ENCODE measurements at places on chromosomes 2 and 18.

GRCh38 chr2:168584911-168585310 lies 128.8 kb downstream of the CERS6 start:
- DNase-seq: no peak

GRCh38 chr2:26607698-26608097 lies 33.5 kb downstream of the CIB4 start:
- DNase-seq: no peak

GRCh38 chr2:140274891-140275290 lies 1494.7 kb upstream of the NXPH2 start:
- no peak for DNase-seq

- DNase-seq: no peak
Observed at GRCh38 chr2:4765787-4766530, 926.2 kb upstream of the SOX11 start.

GRCh38 chr2:43262239-43262638 lies 35.8 kb upstream of the ZFP36L2 start:
- no peak for DNase-seq

DNA sequence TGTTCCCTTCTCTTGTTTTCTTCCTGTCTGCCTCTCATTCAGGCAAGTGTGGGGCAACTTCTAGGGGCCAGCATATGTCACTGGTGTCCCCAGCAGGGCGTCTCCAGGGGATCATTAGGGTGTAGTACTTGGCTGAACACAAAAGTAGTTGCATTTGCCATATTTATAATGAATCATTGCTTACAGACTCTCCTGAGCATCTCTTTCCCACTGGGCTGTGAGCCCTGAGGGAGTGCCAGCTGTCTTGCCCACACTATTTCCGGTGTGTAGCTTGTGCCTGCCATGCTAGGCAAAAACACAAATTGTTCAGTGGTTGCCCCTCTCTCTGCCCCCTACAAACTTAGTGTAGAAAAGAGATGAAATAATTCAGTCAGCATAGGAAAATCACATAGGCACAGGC lies 40.8 kb upstream of the SCLY start:
- DNase-seq: no peak

- DNase-seq: no peak
Observed at GRCh38 chr2:197033222-197033621, 106.7 kb upstream of the PGAP1 start.

GRCh38 chr2:235268535-235268934 lies 225.3 kb upstream of the AGAP1 start:
- no peak for DNase-seq

GRCh38 chr2:170514140-170514539 lies 201.0 kb upstream of the SP5 start:
- no peak for DNase-seq

- no peak for DNase-seq
Observed at GRCh38 chr2:240884745-240885144, 11.2 kb downstream of the MAB21L4 start.

DNA sequence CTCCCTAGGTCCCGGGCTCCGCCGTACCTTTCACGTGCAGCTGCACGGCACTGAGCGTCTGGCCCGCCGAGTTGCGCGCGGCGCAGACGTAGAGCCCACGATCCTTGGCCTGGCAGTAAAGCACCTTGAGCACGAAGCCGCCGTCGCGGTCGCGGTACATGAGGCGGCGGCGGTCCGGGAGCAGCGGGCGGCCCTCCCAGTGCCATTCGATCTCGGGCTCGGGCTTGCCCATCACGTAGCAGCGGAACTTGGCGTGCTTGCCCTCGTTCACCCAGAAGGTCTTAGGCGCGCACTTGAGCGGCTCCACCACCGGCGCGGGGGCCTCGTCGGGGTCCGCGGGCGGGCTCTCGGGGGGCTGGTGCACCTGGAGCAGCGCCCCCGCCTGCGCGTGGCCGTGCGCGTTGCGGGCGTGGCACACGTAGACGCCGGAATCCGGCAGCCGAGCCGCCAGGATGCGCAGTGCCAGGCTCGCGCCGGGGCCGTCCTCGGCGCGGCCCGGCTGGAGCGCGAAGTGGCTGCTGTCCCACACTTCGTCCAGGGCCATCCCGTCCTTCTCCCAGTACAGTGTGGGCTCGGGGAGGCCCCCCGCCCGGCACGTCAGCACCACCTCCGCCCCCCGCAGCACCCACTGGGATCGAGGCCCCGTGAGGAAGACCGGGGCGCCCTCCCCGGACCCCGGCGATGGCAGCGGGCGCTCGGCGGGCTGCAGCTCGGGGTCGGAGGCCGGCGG lies 980 bp downstream of the OBSL1 start:
- DNase-seq: no peak

- no peak for DNase-seq
Observed at GRCh38 chr2:170723446-170723958, 8.4 kb downstream of the SP5 start.

DNA sequence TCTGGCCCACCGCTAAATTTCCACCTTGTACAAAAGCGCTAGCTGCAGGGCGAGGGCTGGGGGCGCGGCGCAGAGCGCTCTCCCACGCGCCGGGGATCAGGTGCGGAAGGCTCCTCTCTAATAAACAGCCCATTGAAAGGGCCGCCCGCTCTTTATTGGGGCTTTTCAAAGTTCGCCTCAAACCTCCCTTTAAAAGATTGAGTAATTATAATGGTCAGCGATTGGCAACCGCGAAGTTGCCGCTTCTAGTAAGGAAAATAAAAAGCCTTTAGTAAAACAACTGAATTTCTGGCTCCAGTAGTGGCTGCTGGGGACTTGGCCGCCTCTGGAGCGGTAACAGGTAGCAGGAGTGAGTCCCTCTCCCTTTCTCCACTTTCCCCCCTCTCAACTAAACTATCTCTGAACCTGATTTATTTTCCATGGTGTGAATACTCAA lies 755 bp downstream of the NEUROD1 start:
- no peak for DNase-seq

DNA sequence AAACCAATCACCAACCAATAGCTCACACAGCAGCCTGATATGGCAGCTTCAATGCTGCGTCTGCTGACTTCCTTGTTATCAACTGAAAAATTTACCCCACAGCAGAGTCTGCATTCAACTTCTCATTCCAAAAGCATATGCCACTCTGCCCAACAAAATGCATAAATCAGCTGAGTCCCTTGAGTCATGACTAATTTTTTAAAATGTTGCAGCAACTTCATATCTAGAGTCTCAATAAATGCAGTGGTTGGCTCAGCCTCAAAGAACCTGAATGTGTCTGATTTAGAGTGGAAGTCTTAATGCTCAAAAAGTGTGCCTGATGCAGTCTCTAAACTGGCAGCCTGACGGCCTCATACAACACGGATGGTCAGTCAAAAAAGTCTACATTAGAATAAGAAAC lies 46.5 kb downstream of the FARSB start:
- DNase-seq: no peak

GRCh38 chr2:102915128-102915527 lies 153.3 kb downstream of the TMEM182 start:
- DNase-seq: no peak

DNA sequence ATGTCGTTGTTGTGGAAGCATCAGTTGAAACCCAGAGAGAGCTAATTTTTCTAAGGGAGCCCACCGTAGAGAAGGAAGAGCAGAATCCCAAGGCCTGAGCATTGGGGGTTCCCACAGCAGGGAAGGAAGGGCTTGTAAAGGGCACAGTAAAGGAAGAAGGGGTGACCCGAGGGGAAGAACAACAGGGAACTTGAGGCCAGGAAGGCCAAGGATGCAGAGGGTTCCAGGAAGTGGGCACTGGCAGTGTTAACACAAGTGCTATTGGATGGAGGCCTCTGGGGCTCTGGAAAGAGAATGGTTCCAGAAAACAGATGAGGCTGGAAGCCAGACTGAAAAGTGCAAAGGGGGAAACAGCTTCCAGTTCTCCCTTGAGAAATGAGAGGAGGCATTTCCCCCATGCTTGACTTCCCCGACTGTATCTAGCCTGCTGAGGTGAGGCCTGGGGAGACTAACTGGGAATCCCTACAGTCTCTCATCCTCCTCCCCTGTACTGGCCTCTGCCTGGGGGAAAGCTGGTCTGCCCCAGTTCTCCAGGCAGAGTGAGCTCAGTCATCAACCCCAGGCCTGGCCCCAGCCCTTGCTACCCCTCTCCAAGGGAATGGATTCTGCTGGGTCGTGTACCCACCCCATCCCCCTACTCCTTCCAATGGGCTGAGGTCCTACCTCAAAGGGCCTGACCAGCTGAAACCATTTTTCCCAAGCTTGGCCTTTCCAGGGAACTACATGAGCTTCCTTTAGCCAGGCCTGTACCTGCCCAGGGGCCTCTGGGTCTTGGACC lies 43.2 kb upstream of the MRPL33 start:
- no peak for DNase-seq

DNA sequence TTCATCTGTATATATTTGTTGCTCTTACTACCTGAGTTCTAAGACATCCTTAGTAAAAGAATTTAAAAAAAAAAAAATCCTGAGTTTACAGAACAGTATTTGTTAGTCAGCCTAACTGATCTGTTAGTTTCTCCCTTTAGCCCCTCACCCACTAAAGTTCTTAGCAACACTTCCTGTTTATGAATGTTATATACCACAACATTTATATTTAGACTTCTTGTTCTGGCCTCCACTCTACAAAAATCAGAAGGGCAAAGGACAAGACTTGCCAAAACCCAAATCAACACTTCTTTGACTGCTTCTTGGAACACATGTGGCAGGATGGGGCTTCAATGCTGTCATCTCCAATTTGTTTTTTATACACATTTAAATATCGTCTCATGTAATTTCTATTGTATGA lies 71.1 kb downstream of the MGAT5 start:
- DNase-seq: no peak

GRCh38 chr2:75041731-75042600 lies 83.5 kb downstream of the POLE4 start:
- no peak for DNase-seq

- DNase-seq: no peak
Observed at GRCh38 chr2:13414897-13415296, 698.2 kb downstream of the TRIB2 start.

DNA sequence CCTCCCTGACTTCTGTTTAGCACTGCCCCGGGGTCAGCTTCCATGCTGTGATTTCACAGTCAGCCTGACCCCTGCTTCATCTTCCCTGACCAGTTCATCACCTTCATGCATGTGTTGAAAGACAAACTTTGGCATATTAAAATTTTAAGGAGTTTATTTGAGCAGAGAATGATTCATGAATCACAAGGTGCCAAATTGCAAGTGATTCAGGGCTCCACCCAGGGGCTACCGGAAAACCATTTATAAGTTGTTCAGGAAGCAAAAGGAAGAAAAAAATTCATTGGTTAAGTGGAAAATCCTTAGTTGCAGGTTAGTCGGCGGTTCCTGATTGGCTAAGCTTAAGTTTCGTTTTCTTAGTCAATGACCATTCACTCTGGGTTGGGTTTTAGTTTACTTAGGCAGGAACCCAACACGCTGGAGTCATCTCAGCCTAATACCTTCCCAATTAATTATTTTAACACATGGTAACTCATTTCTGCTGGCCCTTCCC lies 10.6 kb downstream of the IL1F10 start:
- DNase-seq: peak; percentile 40

- DNase-seq: no peak
Observed at GRCh38 chr2:33289961-33290360, 186.5 kb upstream of the RASGRP3 start.

DNA sequence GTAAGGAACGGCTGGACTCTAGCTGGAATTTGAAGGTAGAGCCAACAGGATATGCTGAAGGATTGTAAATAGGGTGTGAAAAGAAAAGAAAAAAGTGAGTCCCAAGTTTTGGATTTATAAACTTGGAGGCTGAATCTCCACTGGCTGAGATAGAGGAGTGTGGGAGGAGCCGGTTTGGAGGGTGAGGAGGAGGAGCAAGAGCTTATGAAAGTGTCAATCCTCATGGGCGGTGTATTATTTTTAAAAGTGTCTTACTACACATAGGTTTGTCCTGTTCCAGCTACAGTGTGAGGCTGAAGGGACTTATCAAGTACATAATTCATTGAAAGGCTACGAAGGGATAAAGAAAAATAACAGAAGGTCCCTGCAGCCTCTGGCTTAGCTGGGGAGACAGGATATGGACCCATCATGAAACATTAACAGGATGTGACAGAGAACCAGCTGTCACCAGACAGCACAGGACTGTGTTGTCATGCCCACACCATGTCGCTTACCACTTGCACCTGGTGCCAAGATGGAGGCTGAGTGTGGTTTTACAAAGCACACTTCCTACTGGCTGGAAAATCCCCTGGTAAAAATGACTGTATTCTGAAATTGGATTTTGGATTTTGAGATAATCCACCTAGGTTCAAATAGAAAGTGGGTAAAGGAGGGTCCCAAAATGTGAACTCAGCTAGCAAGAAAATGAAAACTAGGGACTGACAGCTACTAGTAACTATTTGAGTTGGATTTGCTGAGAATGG lies 2.5 kb upstream of the MREG start:
- DNase-seq: no peak

All from left hindlimb (tissue), 1 donor.